ENCODE measurements at places on chromosomes 11 and 22.
A peak's percentile ranks its signal among the peaks of the same experiment; 100 is the strongest.

GRCh38 chr11:86486261-86487030 is 111.8 kb downstream of the CCDC81 start:
- DNase-seq: no peak

DNA sequence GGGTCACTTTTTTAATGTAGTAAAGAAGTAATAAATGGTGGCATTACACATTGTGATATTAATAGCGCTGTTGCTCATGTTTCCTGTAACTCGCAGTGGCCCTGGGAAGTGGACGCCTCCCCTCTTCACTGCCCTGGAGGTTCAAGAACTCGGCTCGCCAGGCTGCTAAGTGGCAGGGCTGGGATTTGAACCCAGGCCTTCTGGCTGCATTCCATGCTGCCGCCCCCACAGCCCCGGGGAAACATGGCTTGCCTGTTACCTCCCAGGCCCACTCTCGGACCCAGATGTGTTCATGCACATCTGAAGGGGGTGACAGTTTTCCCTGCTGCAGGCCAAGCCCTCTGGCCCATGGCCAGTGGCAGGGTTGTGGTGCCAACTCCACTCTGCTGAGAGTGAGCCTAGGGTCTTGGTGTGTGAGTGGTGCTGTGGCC is 25.0 kb upstream of the MGAT3 start:
- DNase-seq: no peak

DNA sequence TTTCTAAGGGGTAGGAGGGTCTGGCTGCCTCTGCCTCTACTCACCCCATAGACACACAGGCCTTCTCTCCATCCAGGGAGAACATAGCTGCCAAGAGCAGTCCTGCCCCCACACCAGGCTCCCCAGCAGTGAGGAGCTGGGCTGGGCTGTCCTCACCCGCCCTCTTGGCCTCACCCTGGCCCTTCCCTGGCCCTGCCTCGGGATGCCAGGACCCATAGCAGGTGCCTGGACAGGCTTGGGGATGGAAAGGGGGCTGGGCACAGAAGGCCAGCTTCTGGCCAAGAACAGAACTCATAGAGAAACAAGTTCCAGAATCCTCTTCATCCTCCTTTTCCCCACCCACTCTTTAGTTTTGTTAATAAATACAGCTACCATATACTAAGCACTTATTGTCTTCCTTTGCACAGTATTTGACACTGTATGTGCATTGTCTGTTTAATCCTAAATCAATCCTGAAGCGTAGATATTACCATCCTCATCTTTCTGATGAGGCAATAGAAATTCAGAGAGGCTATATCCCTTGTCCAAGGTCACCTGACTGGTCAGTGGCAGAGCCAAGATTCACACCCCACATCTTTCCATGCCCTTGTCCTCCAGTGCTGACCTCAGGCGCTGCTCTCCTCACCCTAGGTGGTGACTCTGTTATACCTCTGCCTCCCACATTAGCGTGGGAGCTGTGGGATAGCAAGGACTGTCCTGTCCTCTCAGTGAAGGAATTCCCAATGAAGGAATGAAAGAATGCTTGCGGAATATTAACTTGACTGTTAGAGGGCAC is 22.0 kb upstream of the MYOD1 start:
- DNase-seq: no peak

GRCh38 chr11:46346886-46347636 is at the start of gene DGKZ:
Gene DGKZ, plus strand, starts transcription at chr11:46347463. Its CDS starts 197 bp downstream, at chr11:46347660.
- DNase-seq: peak; percentile 95

- DNase-seq: no peak
Observed at GRCh38 chr11:128695539-128696221, 1.8 kb downstream of the FLI1 start.

DNA sequence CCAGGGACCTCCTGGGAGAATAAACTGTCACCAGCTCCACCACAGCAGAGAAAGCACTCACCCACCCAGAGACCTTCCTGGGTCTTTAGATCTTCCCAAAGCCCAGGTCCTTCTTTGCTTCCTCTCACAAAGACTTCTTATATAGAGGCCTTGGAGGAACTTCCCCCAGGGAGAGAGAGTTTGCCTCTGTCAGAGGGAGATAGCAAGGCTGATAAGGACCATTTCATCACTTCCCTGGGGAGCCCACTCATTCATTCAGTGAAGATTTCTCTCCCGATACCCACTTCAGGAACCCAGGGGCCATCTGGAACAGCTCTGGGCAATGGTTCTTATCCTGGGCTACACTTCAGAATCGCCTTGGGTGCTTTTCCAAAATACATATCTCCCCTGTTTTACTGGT is at the start of gene PRG2:
TSS of gene PRG2 (minus strand) at position 116 of the 400 bp plus-strand sequence. CDS start 706 bp downstream, outside the sequence.
- DNase-seq: no peak

GRCh38 chr22:27115816-27116256 is 458.4 kb downstream of the MIAT start:
- no peak for DNase-seq

DNA sequence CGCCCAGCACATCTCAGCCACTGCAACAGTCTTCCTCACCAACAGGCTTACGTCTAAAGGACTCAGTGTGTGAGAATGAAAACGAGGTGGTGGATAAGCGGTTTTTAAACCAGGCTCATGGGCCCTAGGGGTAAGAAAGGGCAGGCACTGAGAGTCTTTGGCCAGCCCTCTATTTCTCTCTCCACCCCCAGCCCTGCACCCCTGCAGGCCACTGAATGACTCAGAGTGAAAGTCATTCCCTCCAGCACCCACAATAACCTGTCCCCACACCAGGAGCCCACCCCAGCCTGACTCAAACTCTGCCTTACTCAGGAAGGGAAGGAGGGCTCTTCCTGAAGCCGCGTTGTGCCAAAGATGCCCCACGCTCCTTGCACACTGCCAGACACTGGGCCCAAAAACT is 72.0 kb downstream of the LARGE1 start:
- DNase-seq: no peak

GRCh38 chr22:38793317-38793716 is 626 bp downstream of the DNAL4 start:
- no peak for DNase-seq

DNA sequence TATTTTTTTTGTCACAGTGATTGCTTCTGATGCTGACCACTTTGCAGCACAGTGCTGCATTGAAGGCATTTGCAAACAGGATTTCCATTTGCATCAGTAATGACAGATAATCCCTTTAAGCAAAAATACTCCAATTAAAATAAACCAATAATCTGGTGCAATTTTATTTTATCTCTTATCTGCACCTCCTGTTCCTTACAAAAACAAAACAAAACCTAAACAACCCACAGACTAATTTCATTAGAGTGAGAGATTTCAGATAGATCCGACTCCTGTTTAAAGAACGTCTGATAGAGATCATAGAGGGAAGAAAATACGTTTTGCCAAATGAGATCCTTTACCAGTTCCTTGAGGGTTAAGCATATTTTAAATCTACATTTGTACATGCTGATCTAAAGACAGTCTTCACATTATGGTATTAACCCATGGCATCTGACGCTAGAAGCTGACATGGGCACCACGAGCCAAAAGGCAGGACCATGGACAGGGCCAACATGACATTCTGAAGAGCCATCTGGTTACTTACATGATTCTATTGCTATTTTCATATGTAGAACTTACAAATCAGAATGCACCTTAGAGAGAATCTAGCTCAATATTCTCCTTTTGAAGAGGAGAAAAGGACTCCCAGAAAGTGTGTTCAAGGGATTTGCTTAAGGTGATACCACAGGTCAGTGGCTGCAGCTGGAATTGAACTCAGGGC is 286.2 kb upstream of the NARS2 start:
- no peak for DNase-seq

GRCh38 chr11:77879218-77879617 is 58.3 kb downstream of the AAMDC start:
- DNase-seq: no peak

GRCh38 chr11:56783448-56784041 is 35.0 kb upstream of the OR9G4 start:
- DNase-seq: no peak

DNA sequence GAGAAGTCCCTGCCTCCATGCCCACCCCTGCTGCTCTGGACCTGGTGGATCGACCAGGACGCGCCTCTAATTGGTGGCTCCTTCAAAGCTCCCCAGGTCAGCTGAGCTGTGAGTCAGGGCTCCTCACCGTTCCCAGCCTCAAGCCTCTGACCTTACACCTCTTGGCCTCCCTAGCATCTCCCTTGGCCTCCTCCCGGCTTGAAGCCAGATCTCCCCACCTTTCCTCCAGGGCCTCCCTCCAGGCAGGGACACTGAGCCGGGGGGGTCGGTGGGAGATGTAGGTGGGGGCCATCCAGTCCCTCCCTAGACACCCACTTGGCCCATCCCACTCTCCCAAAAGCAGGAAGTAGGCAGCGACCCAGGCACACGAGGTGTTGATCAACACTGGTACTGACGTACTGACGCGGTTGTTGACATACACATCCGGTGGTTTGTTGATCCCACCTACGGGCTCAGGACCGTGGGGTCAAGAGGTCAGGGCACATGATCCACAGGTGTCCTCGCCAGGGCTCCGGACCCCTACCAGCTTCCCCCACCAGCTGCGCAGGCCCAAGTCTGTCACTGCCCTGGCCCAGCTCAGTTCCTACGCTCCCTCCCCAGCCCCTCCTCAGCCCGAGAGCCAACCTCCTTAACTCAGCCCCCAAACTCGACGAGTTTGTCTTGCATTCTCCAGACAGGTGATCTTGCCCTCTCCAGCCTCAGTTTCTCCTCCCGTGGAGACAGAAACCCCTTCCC is 802 bp downstream of the ATG2A start:
- DNase-seq: peak; percentile 74

DNA sequence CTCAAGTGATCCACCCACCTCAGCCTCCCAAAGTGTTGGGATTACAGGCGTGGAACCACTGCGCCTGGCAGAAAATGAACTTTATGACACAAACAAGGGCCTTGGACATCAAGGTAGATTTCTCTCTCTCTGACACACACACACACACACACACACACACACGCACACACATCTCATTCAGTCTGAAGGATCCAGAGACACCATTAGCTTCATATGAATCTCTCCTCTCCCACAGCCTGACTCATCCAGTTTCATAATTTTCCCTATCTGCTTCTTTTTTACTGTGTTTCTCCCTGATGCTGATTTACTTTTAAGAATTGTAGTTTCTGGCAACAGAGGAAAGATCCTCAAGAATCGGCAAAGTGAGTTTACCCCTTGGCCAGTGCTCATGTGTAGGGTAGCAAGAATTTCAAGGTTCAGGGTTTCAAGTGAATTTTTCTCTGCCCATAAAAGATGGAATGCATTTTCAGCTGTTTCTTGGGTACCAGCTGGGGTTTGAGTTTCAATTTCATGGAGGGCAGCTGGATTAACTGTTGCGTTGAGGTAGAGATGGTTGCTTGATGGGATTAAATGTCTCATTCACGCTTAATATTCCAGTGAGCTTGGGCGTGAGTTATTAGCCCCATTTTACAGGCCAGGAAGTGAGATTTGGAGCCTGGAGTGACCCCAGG is 3.5 kb downstream of the MYO18B start:
- DNase-seq: no peak

- no peak for DNase-seq
Observed at GRCh38 chr11:19816040-19816439, 103.4 kb downstream of the NAV2 start.

GRCh38 chr11:75743711-75744563 is 24.6 kb upstream of the DGAT2 start:
- DNase-seq: no peak

GRCh38 chr11:89421718-89422117 is 69.5 kb downstream of the NOX4 start:
- DNase-seq: no peak

DNA sequence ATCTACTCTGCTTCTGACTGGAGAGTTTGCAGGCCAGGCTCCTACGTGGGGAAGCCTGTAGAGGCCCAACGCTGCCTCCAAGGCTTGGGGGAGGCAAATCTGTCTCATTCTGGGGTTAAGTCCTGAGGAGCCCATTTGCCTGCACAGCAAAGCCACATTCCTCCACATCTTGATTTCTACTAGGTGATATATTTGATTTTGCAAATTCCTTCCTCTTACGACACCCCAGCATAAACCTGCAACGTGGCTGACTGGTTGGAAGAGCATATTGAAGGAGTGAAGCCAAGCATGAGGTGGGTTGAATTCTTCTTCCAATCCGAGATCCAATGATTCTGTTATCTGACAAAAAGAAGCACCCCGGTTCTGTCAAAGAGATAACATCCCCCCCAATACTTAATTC is 87.1 kb downstream of the FBXO7 start:
- no peak for DNase-seq

- DNase-seq: peak; percentile 81
Observed at GRCh38 chr22:22431271-22432220, 77.0 kb downstream of the ZNF280B start.

DNA sequence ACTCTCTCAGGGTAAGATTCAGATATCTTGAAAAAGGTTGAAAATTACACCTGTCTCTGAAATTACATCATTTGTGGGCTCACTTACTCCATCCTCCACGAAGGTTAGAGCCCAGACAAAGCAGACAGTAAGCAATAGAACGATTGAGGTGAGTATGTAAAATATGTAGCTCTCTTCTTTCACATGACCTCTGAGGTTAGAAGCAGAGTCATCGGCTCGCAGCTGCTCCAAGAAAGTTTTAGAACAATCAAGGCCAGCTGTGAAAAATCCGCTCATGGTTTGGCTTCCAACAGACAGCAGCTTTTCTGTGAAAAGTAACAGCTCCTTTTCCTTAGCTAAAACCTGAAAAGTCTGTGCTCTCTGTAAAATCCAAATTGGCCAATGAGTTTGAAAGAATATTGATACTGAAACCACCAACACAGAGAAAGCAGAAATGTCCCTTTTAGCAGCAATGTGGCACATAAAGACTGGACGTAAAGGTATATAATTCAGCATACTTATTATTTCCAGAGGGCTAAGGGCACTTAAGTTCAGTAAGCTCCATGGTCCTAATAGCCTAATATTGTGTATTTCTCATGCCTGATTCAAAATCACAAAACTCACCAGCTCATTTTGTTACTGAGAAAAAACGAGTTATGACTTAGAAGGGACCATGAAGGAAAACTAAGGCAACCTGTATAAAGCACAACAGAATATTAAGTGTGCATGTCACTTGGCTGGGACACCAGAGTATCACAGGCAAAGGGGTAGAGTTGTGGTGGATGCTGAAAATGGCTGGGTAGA is 78.2 kb downstream of the FAM76B start:
- no peak for DNase-seq

- no peak for DNase-seq
Observed at GRCh38 chr22:49614966-49615965, 212.4 kb downstream of the BRD1 start.

Measured in stimulated activated effector memory CD8-positive, alpha-beta T cell treated with anti-CD3 and anti-CD28 coated beads, Interleukin-12 subunit alpha, Interleukin-12 subunit beta, amount 100 ng/mL, for 72 hours (primary cell).